Cardiac muscle cell (in vitro differentiated cells and primary cell): ENCODE measurements at places on chromosomes 7 and 10. TPM values are rescaled to one million over a fixed set of nuclear protein-coding genes. Genes with fewer than 3 reads are reported as not detected.

- DNase-seq = no peak
- no peaks in the 10 kb centered on the region for H3K27me3 ChIP-seq
- H3K4me1 ChIP-seq = no peaks in the 10 kb centered on the region
- H3K27ac ChIP-seq = no peak overlapping the region
These were observed 185.7 kb downstream of the GRID1 start for GRCh38 chr10:86180861-86181260.

GRCh38 chr10:124433461-124433860, 14.7 kb upstream of the OAT start:
- H3K4me1 ChIP-seq = no peaks in the 10 kb centered on the region
- DNase-seq = no peak
- H3K36me3 ChIP-seq = no peaks in the 10 kb centered on the region
- H3K4me3 ChIP-seq = no peak overlapping the region
- H3K27me3 ChIP-seq = no peaks in the 10 kb centered on the region
- no peak overlapping the region for H3K27ac ChIP-seq

- DNase-seq = peak; percentile 54
- H3K27ac ChIP-seq = no peak overlapping the region
- no peaks in the 10 kb centered on the region for H3K27me3 ChIP-seq
These were observed 28.2 kb downstream of the COL26A1 start for GRCh38 chr7:101390901-101391301.

DNA sequence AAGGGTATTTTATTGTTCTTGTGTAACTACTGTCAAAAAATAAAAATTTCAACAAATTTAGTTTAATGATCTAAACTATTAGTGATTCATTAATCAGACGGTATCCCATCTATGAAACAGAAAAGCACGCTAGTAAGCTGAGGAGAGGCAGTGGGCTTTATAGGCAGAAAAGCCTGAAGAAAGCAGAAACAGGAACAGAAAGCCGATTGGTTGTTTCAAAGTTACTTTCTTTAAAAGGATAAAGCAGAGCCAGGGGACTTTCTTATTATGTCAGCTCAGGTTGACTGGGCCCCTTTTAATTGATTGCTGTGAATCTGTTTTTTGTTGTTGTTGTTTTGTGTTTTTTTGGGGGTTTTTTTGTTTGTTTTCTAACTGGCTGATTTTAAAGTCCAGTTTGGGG, 105.5 kb downstream of the TES start:
- H3K4me3 ChIP-seq = no peak overlapping the region
- no peaks in the 10 kb centered on the region for H3K36me3 ChIP-seq
- no peaks in the 10 kb centered on the region for H3K4me1 ChIP-seq

The CDK1 gene
- total RNA-seq = 20.1 and 65.3 TPM in 2 replicates

The AKR1C2 gene
- total RNA-seq = 0.39 and 1.0 TPM in 2 replicates

- no peaks in the 10 kb centered on the region for H3K4me1 ChIP-seq
- H3K27ac ChIP-seq = no peak overlapping the region
- no peak overlapping the region for H3K4me3 ChIP-seq
These were observed 410.0 kb downstream of the EXOC4 start for GRCh38 chr7:133662830-133663229.

DNA sequence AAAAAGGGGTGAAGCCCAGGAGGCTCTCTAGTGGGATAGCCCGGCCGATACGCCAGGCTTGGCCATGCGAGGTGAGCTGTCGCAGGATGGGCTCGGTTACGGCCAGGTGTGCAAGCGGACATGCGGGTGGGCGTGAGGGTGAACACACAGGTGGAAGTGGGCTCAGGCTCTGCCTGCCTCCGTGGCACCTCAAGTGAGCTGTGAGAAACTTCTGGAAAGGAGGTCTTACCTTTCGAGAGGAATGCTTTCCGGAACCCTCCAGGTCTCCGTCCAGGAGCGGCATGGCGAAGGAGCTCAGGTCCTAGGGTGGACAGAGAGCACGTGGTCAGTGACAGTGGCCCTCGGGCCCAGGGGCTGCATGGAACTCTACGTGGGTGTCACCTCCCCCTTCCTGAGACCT, 90.7 kb downstream of the PRKAG2 start:
- no peaks in the 10 kb centered on the region for H3K27me3 ChIP-seq
- H3K27ac ChIP-seq = no peak overlapping the region
- DNase-seq = no peak
- H3K36me3 ChIP-seq = no peaks in the 10 kb centered on the region
- no peak overlapping the region for H3K4me3 ChIP-seq
- H3K4me1 ChIP-seq = no peaks in the 10 kb centered on the region

The VAX1 gene
- not detected in 2 replicates for total RNA-seq

The TWIST1 gene
- 43.5 and 44.6 TPM in 2 replicates for total RNA-seq

GRCh38 chr10:88689366-88689765, 16.7 kb upstream of the LIPK start:
- peaks cover 11% of the 10 kb centered on the region for H3K4me1 ChIP-seq
- no peaks in the 10 kb centered on the region for H3K36me3 ChIP-seq
- no peak for DNase-seq
- H3K27ac ChIP-seq = no peak overlapping the region
- H3K27me3 ChIP-seq = no peaks in the 10 kb centered on the region

GRCh38 chr10:127449490-127449889, 99.6 kb upstream of the NPS start:
- no peaks in the 10 kb centered on the region for H3K27me3 ChIP-seq
- H3K36me3 ChIP-seq = no peaks in the 10 kb centered on the region
- DNase-seq = no peak
- H3K4me3 ChIP-seq = no peak overlapping the region
- no peak overlapping the region for H3K27ac ChIP-seq
- peaks cover 5% of the 10 kb centered on the region for H3K4me1 ChIP-seq

DNA sequence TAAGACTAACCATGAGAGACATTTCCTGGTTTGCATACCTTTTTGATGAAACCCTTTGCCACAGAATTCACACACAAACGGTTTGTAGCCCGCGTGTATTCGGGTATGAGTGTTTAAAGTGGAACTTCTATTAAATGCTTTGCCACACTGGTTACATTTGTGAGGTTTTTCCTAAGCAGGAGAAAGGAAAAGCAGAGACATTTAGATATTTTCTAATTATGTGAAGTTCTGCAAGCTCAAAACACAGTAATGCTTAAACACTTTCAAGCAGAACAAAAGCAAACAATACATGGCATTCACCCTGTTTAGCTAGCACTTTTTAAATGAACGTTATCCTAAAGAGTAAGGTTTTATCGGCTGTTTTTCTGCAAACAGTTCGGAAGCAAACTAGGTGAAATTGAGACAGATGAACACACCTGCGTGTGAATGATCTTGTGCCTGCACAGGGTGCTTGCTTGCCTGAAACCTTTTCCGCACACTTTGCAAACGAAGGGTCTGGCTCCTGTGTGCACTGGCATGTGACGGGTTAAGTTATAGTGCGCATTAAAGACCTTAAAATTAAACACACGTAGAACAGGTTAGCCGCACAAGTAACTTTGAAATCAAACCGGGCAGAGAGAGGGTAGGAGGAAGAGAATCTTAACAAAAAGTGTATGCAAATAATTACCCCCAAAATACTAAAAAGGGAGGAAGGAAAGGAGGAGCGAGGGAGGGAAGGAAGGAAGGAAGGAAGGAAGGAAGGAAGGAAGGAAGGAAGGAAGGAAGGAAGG, 1.6 kb downstream of the FEZF1 start:
- H3K27me3 ChIP-seq = peaks cover 100% of the 10 kb centered on the region
- no peak overlapping the region for H3K4me3 ChIP-seq
- DNase-seq = no peak
- H3K27ac ChIP-seq = no peak overlapping the region
- no peaks in the 10 kb centered on the region for H3K36me3 ChIP-seq

DNA sequence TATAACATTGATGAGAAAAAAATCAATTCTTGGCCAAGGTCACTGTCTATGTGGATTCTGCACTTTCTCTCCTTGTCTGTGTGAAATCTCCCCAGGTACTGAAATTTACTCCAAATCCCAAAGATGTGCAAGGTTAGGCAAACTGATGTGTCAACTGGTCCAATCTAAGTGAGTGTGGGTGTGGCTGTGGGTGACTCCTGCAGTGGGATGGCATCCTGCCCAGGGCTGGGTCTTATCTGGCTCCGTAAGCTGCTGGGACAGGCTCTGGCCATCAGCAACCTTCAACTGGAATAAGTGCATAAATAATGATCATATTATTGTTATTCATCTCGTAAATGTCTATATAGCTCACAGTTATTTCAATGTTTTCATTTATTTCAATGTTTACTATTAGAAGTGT, 79.3 kb downstream of the JCAD start:
- no peaks in the 10 kb centered on the region for H3K36me3 ChIP-seq
- no peak overlapping the region for H3K27ac ChIP-seq
- H3K4me3 ChIP-seq = no peak overlapping the region
- DNase-seq = peak; percentile 69
- H3K4me1 ChIP-seq = no peaks in the 10 kb centered on the region
- no peaks in the 10 kb centered on the region for H3K27me3 ChIP-seq

The ZNF467 gene
- total RNA-seq = 19.9 and 33.7 TPM in 2 replicates

GRCh38 chr10:18532881-18533535, 118.4 kb downstream of the NSUN6 start:
- peaks cover 45% of the 10 kb centered on the region for H3K36me3 ChIP-seq
- no peaks in the 10 kb centered on the region for H3K4me1 ChIP-seq
- peak overlapping the region; percentile 3 for H3K27ac ChIP-seq
- no peak for DNase-seq

The SEMA3A gene
- 35.9 and 37.3 TPM in 2 replicates for total RNA-seq

GRCh38 chr10:125205431-125205830, 45.1 kb upstream of the CTBP2 start:
- no peaks in the 10 kb centered on the region for H3K4me1 ChIP-seq
- no peaks in the 10 kb centered on the region for H3K27me3 ChIP-seq
- no peak for DNase-seq
- H3K4me3 ChIP-seq = no peak overlapping the region
- no peak overlapping the region for H3K27ac ChIP-seq
- no peaks in the 10 kb centered on the region for H3K36me3 ChIP-seq

The NUTM2B gene
- 2.1 TPM in 2 replicates for total RNA-seq

DNA sequence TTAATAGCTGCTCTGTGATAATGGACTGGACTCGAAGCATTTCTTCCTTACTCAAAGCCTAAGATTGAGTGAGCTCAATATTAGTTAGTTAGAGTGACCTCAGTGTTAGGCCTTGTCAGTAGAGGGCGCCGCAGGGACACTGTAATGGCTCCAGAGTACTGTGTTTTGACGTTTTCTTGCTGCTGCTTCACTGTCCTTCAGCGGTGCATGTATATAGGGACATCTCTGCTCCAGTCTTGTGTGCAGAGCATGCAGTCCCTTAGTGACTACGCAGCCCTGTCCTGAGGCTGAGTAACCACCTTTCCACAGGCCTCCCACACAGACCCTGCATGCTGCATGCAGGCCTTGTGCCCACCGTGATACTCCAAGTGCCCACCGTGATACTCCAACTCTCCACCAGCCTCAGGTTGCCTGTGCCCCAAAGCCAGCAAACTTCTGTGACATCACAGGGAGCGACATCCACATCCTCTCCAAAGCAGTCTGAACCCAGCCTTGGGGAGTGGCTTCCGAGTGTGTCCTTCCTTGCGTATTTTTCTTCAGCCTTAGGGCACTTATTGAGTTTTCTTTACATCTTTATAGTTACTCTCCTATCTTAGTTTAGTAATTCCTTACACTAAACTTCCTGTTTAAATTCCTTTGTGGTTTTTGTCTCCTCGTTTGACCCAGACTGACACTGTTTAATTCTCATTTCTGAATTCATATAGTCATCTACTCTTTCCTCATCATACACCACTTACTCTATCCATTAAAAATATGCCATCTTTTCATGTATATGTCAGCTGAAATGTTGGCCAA, 118.2 kb downstream of the JAZF1 start:
- H3K4me3 ChIP-seq = no peak overlapping the region
- H3K27ac ChIP-seq = no peak overlapping the region
- no peaks in the 10 kb centered on the region for H3K36me3 ChIP-seq

GRCh38 chr7:104175361-104175984, 32.3 kb downstream of the ORC5 start:
- no peak overlapping the region for H3K4me3 ChIP-seq
- no peak overlapping the region for H3K27ac ChIP-seq
- no peaks in the 10 kb centered on the region for H3K4me1 ChIP-seq
- H3K27me3 ChIP-seq = no peaks in the 10 kb centered on the region
- no peak for DNase-seq

- H3K4me1 ChIP-seq = no peaks in the 10 kb centered on the region
- no peaks in the 10 kb centered on the region for H3K27me3 ChIP-seq
- no peaks in the 10 kb centered on the region for H3K36me3 ChIP-seq
These were observed 74.3 kb upstream of the GNAI1 start for GRCh38 chr7:80060218-80060806.

DNA sequence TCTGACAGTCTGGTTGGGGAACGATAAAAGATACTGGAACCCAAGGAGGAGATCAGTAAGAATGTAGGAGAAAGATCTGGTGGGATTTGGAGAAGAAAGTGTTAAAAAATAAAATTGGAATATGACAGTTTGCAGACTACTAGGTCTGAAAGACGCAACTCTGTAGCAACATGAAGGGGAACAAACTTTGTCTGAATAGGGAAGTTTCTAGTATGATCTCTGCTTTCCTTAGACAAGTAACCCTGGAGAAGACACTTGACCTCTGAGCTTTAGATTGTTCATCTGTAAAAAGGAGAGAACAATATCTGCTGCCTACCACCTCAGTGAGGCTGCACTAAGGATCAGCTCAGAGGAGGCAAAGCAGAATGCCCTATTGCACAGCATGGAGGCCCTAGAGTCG, 3.0 kb upstream of the PRSS1 start:
- H3K27ac ChIP-seq = no peak overlapping the region
- no peaks in the 10 kb centered on the region for H3K4me1 ChIP-seq
- no peak overlapping the region for H3K4me3 ChIP-seq
- DNase-seq = no peak
- H3K36me3 ChIP-seq = no peaks in the 10 kb centered on the region

GRCh38 chr10:124511205-124512039, 49.8 kb downstream of the LHPP start:
- no peaks in the 10 kb centered on the region for H3K4me1 ChIP-seq
- H3K4me3 ChIP-seq = no peak overlapping the region
- no peaks in the 10 kb centered on the region for H3K36me3 ChIP-seq
- H3K27me3 ChIP-seq = no peaks in the 10 kb centered on the region
- H3K27ac ChIP-seq = no peak overlapping the region

GRCh38 chr7:5231116-5231515, 41.1 kb downstream of the WIPI2 start:
- peak overlapping the region; percentile 74 for H3K27ac ChIP-seq
- H3K36me3 ChIP-seq = peaks cover 38% of the 10 kb centered on the region
- H3K4me3 ChIP-seq = no peak overlapping the region
- H3K27me3 ChIP-seq = no peaks in the 10 kb centered on the region

DNA sequence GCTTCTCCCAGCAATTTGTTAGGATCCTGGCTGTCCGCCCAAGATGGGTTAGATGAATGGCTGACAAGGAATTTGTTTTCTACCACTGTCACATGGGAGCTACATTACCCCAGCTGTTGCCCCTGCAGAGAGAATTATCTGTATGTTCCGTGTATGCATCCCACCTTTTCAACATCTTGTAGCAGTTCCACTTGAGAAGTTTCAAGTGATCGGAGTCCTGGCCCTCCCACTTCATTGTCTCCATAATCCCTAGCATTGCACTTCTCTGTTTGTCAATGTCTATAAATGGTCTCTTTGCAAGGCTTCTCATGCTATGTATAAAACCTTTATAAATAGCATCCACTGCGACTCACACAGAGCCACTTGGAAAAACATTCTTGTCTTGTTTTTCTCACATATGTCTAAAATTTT, 972.5 kb downstream of the CNTNAP2 start:
- peak overlapping the region; percentile 88 for H3K27ac ChIP-seq
- H3K4me1 ChIP-seq = peaks cover 11% of the 10 kb centered on the region
- DNase-seq = peak; percentile 60

The EPO gene
- total RNA-seq = 0.60 TPM in 1 of 2 replicates, not detected in the other

The AGAP5 gene
- 3.7 and 7.3 TPM in 2 replicates for total RNA-seq

- no peak overlapping the region for H3K4me3 ChIP-seq
- H3K27ac ChIP-seq = no peak overlapping the region
- H3K36me3 ChIP-seq = no peaks in the 10 kb centered on the region
- H3K27me3 ChIP-seq = peaks cover 57% of the 10 kb centered on the region
- H3K4me1 ChIP-seq = peaks cover 4% of the 10 kb centered on the region
These were observed 5.8 kb upstream of the C1QL3 start for GRCh38 chr10:16527452-16527851.

The CFAP69 gene
- total RNA-seq = 4.3 and 19.2 TPM in 2 replicates

- H3K27ac ChIP-seq = no peak overlapping the region
- no peaks in the 10 kb centered on the region for H3K4me1 ChIP-seq
- no peaks in the 10 kb centered on the region for H3K27me3 ChIP-seq
These were observed 49.8 kb downstream of the STK31 start for GRCh38 chr7:23759671-23760391.
